CD4-positive, alpha-beta T cell treated with Interleukin-6 at 100 ng/mL for 8 hours (primary cell): ENCODE measurements at places on chromosomes 6 and 20.

GRCh38 chr6:73722318-73723060 is 26.5 kb downstream of the CD109 start:
- no peak for DNase-seq

GRCh38 chr6:13194852-13195251 is 133.5 kb downstream of the TBC1D7 start:
- no peak for DNase-seq

GRCh38 chr20:34165018-34165619 is 53.1 kb upstream of the EIF2S2 start:
- DNase-seq = no peak

- DNase-seq = no peak
Measured at GRCh38 chr6:29797135-29797534, 30.5 kb upstream of the HLA-G start.

GRCh38 chr6:76174722-76175121 is 102.3 kb upstream of the IMPG1 start:
- DNase-seq = no peak
